ENCODE measurements at places on chromosomes 1 and 21. TPM values are rescaled to one million over a fixed set of nuclear protein-coding genes. Genes with fewer than 3 reads are reported as not detected.

The ACTL8 gene
- total RNA-seq: not detected

The ERRFI1 gene
- 207 TPM for total RNA-seq

The MFAP2 gene
- total RNA-seq: 10.8 TPM

The CYP4B1 gene
- total RNA-seq: 74.1 TPM

The EFNA1 gene
- total RNA-seq: 120 TPM

The KIF2C gene
- 0.73 TPM for total RNA-seq

The LY9 gene
- total RNA-seq: 5.6 TPM

The CRYBG2 gene
- not detected for total RNA-seq

The DENND1B gene
- 54.7 TPM for total RNA-seq

The SH3BGR gene
- total RNA-seq: 3.3 TPM

The PGLYRP4 gene
- total RNA-seq: not detected

The SLC2A5 gene
- total RNA-seq: 2.8 TPM

The S100B gene
- 242 TPM for total RNA-seq

The CFH gene
- total RNA-seq: 266 TPM

The ASCL5 gene
- not detected for total RNA-seq

The MROH7 gene
- total RNA-seq: 5.3 TPM

The CD1E gene
- 1.2 TPM for total RNA-seq

The KCNE2 gene
- not detected for total RNA-seq

The GCSAML gene
- total RNA-seq: 0.15 TPM

The NBPF4 gene
- total RNA-seq: not detected

The STYXL2 gene
- total RNA-seq: 0.33 TPM

The WDR4 gene
- total RNA-seq: 16.4 TPM

The RNF115 gene
- total RNA-seq: 26.1 TPM

The NUAK2 gene
- total RNA-seq: 1.1 TPM

The CLCNKA gene
- total RNA-seq: 0.73 TPM

The CHIT1 gene
- total RNA-seq: 15.2 TPM

The GBP7 gene
- total RNA-seq: not detected

The KCNT2 gene
- 3.0 TPM for total RNA-seq

The FCGR2B gene
- total RNA-seq: 124 TPM

The LIPI gene
- total RNA-seq: not detected

The IFFO2 gene
- 34.4 TPM for total RNA-seq

The ACKR1 gene
- total RNA-seq: 32.3 TPM

The OPTC gene
- total RNA-seq: not detected

The TNFRSF8 gene
- 0.88 TPM for total RNA-seq

The FCAMR gene
- total RNA-seq: not detected

The DDOST gene
- 127 TPM for total RNA-seq

The EBNA1BP2 gene
- 46.4 TPM for total RNA-seq

The SH3BP5L gene
- total RNA-seq: 13.4 TPM

The RRP1 gene
- 15.4 TPM for total RNA-seq

The MAP3K7CL gene
- total RNA-seq: 7.5 TPM

The SPRR2G gene
- not detected for total RNA-seq

The TIE1 gene
- total RNA-seq: 24.2 TPM

The EXTL1 gene
- total RNA-seq: 0.98 TPM

The DNAI4 gene
- 26.2 TPM for total RNA-seq

The PCAT6 gene
- not detected for total RNA-seq

The AQP10 gene
- total RNA-seq: not detected

The GBP5 gene
- 3.1 TPM for total RNA-seq

The SRGAP2 gene
- total RNA-seq: 36.1 TPM

The PTPRC gene
- total RNA-seq: 22.0 TPM

The TDRD10 gene
- total RNA-seq: 5.6 TPM

The ELAVL4 gene
- total RNA-seq: not detected

All from breast epithelium (tissue), 4 donors.